ENCODE measurements at places on chromosomes 1 and 21.

- no peak for DNase-seq
These were observed 203.1 kb upstream of the GALNT2 start for GRCh38 chr1:229863651-229864545.

GRCh38 chr1:21592086-21592865, 76.9 kb downstream of the RAP1GAP start:
- DNase-seq, result no peak

DNA sequence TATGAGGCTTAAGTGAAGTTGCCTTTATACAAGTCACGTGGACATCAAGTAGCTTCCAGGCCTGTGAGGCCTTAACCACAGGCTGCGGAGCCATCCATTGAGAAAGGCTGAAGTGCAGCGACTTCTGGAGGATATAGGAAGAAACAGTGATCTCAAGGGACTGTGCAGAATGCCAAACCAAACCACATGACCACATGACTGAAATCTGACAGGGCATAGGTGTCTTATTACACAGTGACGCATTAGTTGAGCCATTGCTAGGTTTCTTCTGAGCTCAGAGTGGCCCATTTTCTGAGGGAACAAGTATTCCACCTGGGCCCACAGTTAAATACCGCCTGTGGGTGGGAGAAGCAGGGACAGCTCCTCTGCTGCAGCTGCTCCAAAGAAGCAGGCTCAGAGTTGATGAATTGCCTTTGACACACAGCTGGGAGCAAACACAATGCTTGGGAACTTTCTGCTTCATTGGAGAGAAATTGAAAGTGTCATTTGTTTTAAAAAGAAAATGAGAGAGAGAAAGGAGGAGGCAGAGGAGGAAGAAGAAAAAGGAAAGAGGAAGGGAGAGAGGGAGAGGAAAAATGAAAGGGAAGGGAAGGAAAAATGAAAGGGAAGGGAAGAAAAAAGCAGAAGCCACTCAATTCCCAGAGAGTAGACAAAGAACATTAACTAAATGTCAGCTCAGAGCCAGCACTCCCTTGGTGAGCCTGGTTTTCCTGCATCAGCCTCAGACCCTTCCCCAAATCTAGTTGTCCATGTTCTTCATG, 94.4 kb downstream of the COLGALT2 start:
- no peak for DNase-seq

DNA sequence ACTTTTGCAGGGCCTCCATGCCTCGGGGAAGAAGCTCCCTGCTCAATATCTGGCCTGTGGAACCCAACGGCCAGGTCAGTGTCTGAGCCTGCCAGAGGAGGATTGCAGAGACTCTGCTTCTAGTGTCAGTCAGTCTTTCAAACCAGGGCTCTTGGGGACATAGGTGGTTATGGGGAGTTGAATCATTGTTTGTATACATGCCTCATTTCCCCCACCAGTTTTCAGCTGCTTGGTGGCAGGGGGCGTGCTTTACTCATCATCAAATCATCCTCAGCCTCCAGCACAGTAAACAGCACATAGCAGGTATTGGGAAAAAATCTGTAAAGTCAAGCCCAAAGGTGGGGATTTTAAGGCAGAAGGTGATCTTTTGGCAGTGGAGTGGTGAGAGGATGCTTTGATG, 17.4 kb upstream of the FAM89A start:
- no peak for DNase-seq

DNA sequence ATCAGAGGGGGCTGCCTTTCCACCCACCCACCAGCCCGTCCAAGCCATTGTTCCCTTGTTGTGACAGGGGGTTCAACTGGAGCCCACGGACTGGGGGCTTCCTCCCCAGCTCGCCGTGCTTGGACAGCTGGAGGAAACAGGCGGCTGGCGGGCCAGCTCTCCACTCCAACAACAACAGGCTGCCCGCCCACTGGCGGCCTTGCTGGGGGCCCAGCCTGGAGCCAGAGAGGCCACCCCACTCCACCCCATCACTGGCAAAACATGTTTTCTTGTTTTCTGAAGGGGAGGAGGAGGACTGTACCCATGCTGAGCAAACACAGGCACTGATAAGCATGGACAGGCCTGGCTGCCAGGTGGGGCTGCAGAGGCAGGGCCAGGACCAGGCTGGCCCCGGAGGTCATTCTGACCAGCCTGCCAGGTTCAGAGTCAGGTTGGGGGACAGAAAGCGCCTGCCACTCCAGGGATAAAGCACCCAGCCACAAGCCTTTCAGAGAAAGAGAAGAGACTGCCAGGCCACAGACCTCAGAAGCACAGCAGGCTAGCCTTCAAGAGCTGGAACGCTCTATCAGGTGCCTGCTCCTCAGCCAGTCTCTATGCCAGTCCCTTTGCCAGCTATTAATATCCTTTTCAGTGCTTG, 32.8 kb downstream of the GJA4 start:
- DNase-seq, result no peak

- DNase-seq, result no peak
These were observed 4.6 kb downstream of the SMIM1 start for GRCh38 chr1:3777078-3777547.

- no peak for DNase-seq
These were observed 134.4 kb upstream of the PRDX6 start for GRCh38 chr1:173342736-173343135.

GRCh38 chr1:94783342-94784189, 36.6 kb upstream of the SLC44A3 start:
- DNase-seq, result no peak

DNA sequence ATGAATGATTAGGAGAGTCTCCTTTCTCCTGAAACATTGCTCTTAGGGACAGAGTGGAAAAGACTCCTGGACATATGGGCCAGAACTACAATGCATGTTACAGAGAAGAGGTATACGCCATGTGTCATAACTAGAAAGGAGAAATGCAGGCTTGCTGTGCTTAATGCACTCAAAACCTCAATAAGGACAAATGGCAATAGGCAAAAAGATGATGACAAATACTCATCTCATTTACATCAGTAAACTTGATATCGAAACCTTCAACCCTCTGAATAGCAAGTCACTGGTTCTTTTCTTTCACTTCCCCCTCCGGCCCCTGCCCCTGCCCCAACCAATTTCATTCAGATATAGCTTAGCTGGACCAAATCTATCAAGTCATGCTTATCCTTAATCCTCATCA, 1.9 kb upstream of the GPR88 start:
- no peak for DNase-seq

DNA sequence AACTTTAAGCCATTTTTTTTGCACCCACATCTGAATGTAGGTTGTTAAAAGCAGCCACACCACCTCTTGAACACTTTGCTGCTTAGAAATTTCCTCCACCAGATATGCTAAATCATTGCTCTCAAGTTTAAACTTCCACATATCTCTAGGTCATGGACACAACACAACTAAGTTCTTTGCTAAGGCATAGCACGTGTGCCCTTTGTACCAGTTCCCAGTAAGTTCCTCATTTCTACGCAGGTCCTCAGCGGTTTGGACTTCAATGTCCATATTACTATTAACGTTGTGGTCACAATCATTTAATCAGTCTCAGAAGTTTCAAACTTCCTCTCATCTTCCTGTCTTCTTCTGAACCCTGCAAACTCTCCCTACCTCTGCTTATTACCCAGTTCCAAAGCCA, 661.6 kb upstream of the PKN2 start:
- DNase-seq, result no peak

DNA sequence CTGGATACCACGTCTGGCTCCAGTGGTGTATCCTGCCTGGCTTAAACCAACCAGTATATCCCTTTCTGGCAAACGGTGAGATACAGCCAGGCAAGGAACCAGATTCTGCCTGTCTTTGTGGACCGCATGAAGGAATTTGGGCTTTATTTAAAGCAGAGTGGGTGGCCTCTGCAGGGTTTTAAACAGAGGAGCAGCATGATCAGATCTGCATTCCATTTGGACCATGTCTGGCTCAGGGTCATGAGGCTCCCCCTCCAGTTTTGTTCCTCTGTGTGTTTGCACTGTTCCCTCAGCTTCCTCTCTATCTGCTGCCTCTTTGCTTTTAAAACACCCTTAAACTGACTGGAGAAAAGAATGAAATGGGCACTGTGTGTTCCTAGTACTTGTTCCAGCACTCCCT, 195.0 kb downstream of the GIPC2 start:
- DNase-seq, result no peak

- DNase-seq, result peak; percentile 24
These were observed 70.0 kb downstream of the LUZP1 start for GRCh38 chr1:23098463-23099170.

GRCh38 chr1:38132681-38133080, 86.1 kb upstream of the POU3F1 start:
- DNase-seq, result no peak

GRCh38 chr1:161273402-161273801, 14.9 kb downstream of the PCP4L1 start:
- no peak for DNase-seq

GRCh38 chr1:196403803-196404690, 204.2 kb downstream of the KCNT2 start:
- no peak for DNase-seq

DNA sequence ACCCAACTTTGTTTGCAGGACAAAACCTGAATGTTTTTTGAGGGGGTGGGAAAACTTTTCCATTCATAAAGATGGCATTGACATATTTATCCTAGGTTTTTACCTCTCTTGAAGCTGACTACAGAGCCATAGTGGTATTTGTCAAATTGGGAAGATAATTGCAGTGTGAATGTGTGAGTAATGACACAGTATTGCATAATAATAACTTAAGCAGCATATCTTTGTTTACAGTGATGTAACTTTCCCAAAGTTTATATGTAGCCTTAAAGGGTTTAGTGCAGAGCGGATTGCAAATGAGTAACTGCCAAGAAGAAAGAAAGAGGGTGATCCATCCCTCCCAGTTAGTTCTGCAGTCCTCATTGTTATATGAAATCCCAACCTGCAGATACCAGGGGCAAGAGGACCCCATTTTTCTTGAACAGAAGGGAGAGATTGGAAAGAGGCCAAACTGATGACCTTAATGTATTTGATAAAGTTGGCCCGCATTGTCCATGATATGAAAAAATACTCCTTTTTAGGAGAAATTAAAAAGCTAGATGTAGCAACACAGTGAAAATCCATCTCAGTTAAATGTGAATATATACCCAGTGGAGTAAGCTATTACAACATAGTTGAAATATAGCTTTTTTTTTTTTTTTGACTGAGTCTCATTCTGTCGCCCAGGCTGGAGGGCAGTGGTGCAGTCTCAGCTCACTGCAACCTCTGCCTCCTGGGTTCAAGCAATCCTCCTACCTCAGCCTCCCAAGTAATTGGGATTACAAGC, 23.7 kb upstream of the NFIA start:
- no peak for DNase-seq

DNA sequence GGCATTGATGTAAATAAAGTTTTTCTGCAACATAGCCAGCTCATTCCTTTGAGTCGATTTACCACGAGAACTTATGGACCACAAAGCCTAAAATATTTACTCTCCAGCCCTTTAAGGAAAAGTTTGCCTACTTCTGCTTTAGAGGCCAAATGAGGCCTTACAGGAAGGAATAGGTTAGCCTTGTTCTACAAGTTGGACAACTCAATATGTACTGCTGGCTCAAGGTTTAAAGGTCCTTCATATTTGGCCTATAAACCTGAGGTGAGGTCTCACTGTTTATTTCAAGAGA, 144.5 kb upstream of the DNAH14 start:
- DNase-seq, result no peak

GRCh38 chr1:15370781-15371520, 38.7 kb upstream of the EFHD2 start:
- DNase-seq, result no peak

DNA sequence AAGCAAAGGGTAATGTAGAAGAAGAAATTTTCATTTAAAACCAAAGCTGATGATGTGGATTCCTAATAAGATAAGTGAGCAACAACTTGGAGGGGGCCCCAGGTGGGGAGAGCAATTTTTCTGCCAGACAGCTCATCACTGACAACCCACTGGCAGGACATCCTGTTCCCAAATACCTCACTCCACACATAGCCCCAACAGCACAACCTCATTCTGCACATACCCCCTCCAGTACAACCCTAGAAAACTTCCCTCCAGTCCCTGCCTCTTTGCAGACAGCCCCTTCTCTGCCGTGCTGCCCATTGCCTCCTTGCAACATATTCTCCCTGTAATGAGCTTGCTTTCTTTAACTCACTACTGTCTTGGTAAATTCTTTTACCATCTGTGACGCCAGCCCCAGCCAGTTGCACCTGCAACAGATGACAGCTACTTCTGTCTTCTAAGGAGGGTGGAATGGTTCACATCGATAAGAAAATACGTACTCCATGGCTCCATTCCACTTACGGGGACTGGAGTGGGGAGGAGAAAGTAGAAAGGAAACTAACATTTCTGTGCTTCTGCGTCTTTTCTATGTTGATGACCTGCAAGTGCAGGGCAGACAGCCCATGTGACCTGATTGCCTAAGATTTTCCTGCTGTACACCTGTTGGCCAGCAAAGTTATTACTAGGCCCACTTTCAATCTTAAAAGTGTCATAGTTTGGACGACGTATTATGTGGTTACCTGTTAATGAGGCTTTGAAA, 14.7 kb downstream of the RHEX start:
- no peak for DNase-seq

- DNase-seq, result no peak
These were observed 22.0 kb upstream of the SRRM1 start for GRCh38 chr1:24621121-24621520.

DNA sequence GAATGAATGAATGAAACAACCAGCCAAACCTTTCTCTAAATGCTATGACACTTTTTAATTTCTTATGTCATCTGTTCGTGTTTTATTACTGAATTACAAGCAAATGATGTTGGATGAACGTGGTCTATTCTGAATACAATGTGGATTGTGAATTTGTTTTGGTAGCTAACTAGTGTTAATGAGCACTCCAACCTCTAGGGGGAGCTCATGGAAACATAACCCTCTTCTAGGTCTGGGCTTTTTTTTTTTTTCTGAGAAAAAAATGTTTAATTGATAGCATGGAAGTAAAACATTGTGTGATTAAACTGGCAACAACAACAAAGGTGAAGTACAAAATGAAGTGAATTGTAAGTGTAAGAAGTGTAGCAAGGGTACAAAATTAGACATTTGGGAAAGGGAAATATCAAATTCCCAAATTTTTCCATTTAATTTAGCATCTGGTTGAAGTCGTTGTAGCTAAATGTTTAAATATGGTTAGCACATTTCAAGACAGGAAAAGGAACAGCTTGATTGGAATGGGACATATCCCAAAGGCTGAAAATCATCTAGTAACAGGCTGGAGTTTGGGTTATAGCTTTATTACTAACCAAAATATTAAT, 42.6 kb upstream of the PTGS2 start:
- no peak for DNase-seq

DNA sequence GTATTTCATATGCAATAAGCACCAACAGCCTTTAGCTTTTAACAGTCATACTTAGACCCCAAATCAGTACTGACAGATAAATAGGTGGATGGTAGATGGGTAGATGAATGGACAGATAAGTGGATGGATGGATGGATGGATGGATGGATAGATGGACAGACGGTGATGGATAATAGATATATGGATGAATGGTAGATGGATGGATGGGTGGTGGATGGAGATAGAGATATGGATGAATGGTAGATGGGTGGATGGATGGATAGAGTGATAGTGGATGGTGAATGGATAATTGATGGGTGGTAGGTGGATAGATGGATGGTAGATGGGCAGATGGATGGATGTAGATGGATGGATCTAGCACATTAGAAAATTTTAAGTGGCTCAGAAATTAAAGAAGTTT, 62.5 kb downstream of the TIAM1 start:
- no peak for DNase-seq

- DNase-seq, result no peak
These were observed 34.8 kb downstream of the ZMYND12 start for GRCh38 chr1:42420911-42421585.

GRCh38 chr1:110125810-110126209, 13.6 kb downstream of the UBL4B start:
- DNase-seq, result no peak

Data from stimulated activated naive CD4-positive, alpha-beta T cell treated with Interleukin-2 at 50 U/mL for 16 hours (primary cell).